ENCODE measurements at places on chromosomes 13 and 19.

DNA sequence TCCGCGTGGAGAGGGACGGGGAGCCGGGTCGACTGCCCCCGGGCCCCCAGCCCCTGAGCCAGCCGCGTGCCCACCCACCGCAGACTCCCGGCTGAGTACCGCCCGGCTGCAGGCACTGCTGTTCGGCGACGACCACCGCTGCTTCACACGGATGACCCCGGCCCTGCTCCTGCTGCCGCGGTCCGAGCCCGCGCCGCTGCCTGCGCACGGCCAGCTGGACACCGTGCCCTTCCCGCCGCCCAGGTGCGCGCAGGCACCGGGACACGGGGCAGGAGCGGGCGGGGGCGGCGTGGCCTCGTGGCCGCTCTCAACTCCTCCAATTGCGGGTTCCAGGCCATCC, 1.6 kb downstream of the AMH start:
- DNase-seq: no peak

GRCh38 chr13:45565331-45565730, 50.2 kb downstream of the ERICH6B start:
- no peak for DNase-seq

- no peak for DNase-seq
Measured at GRCh38 chr19:28485292-28485691, 727.7 kb downstream of the UQCRFS1 start.

DNA sequence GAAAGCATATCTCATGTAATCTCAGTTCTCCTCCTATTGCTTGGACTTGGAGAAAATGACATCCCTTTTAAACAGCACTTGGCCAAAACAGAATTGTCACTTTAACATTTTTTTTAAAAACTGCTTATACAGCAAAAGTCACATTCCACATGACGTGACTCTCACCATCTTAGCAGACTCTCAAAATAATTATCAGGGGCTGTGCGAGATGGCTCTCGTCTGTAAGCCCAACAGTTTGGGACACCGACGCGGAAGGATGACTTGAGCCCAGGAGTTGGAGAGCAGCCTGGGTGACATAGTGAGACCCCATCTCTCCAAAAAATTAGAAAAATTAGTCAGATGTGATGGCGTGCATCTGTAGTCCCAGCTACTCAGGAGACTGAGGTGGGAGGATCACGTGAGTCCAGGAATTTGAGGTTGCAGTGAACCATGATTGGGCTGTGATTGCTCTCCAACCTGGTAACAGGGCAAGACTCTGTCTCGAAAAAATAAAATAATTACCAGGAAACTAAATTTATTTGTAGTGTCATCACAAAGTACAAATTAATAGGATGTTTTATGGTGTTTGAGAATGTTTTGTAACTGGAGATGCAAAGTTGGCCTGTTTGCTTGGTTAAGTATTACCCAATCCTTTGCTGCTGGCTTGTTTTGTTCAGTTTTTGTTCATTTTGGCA, 8.8 kb downstream of the SAFB start:
- peak; percentile 32 for DNase-seq

GRCh38 chr19:23436318-23436717, 41.0 kb upstream of the ZNF91 start:
- no peak for DNase-seq

- peak; percentile 27 for DNase-seq
Measured at GRCh38 chr13:101242720-101243119, 173.6 kb downstream of the NALCN start.

DNA sequence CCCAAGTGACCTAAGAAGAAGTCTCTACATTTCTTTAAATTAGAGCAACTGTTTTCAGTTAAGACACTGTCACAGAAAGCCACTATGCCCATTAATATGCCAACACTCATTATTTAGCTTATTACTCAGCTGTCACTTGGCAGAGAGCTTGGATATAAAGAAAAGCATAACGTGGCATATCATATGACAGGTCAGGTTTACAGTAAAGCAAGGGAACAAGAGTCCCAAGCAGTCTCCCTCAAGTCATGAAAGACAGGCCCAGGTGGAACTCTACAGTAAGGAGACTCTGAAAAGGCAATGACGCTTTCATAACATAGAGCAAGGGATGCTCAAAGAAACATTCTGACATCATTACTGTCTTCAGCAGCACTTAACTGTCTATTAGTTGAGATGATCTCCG, 6.3 kb downstream of the LHFPL6 start:
- DNase-seq: no peak

- peak; percentile 11 for DNase-seq
Measured at GRCh38 chr13:89687066-89687465, 1660.4 kb upstream of the MIR17HG start.

DNA sequence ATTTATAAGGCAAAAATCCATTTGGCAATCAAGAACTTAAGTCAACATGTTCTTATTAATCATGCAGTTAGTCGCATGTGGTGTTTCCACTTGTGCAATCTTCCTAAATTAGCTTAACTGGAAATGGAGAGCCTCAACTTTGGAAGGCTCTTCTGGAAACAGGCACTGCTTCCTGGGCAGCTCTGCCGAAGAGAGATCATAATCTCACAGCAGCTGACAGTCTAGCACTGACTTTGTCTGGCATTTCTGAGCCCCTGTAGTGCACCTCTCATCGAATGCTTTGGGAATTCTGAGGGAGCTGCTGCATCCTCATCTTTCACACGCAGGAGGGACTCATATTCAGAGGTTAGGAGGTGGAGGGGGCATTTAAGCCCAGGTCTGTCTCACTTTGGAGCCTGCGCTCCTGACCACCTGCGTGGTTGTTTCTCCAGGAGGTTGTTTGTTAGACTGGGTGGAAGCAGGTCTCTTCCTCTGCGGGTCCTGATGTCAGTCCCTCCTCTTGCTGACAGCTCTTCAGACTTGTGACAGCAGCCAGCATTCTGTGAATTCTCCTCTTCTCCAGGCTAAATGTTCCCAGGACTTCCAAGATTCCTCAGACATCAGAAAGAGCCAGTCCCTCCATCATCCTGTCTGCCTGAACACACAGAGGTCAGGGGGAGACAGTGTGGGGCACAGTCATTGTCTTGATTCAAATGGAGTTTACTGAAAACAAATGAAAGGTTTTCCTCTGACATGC, 100.4 kb upstream of the GJB6 start:
- no peak for DNase-seq

DNA sequence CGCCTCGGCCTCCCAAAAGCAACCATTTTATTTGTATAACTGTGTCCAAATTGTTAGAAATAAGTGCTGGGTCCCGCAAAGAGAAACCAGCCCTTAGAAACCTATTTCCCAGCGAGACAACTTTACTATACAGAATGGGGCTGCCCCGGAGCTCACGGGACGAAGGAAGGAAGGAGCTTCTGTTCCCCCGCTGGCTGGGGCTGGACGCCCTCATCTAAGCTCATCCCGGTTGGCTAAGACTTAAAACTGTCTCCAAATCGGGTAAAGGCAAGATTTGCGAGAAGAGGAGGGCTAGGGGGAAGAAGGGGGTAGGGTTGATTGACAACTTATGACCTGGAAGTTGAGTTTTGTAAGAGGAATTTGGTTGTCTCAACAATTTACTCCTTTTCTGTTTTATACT, 12.3 kb upstream of the BSG start:
- no peak for DNase-seq

GRCh38 chr19:54653181-54653809, 9.5 kb upstream of the LILRB4 start:
- peak; percentile 33 for DNase-seq

DNA sequence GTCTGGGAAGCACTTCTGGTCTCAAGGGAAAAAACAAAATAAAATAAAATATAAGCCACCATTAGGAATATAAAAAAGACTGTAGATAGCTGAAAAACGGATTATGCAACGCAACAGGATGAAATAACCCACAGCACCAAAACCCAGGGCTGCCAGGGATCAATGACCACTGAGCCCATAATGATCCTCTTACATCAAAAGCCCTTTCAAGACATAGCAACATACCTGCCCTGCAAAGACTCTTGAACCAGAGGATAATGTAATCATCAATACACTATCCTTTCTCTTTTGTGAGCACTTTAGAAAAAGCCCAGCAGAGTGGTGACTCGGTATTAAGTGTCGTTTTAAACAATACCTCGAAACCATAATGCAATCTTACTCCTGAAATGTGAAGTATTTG, 235.0 kb upstream of the SOX21 start:
- DNase-seq: no peak

GRCh38 chr13:26531742-26532141, 25.7 kb upstream of the WASF3 start:
- DNase-seq: no peak

DNA sequence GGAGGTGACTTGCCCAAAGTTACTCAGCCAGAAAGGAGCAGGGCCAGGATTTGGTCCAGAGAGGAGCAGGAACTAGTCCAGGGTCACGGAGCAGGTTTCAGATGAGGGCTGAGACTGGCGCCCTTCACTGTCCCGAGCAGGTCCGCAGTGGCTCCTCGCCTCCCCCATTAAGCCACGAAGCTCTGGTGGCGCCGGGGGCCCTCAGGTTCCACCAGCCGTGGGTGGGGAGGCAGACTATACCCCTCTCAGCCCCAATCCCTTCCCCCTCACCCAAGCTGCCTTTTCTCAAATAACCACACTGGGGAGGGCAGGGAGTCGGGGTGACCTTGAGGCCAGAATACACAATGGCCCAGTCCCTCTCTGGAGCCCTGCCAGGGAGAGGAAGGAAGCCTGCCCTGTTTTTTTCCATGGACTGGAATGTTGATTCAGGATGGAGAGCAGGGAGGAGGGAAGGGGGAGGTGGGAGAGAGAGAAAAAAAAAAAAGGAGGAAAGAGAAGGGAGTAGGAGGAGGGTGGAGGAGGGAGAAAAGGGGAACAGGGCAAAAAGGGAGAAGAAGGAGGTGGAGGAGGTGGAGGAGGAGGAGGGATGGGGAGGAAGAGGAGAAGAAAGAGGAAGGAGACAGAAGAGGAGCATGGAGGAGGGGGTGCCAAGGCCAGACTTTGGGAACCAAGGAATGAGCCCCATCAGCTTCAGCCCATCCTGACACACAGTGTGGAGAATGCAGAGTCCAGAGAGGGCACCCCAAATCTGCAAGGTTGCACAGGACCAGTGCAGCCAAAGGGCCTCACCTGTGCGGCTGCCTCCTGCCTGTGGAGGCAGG, 19.7 kb downstream of the CEACAM16 start:
- peak; percentile 14 for DNase-seq

GRCh38 chr13:93547886-93548285, 321.3 kb downstream of the GPC6 start:
- DNase-seq: no peak

- peak; percentile 49 for DNase-seq
Measured at GRCh38 chr19:38004186-38004520, 97.1 kb downstream of the SIPA1L3 start.

DNA sequence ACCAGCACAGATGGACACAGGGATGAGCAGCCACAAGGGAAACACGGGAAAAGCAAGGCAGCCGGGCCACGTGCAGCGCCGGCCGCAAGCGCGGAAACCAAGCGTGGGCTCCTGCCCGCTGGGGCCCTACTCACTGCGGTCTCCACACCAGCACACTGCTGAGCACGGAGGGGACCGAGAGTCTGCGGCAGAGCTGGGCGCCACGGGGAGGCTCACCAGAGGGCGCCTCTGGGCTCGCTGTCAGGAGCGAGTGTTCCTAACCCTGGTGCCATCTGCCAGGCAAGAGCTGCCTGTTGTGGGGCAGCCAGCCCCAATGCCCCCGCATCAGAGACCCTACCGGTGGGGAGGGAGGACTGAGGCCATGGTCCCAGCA, 26.5 kb downstream of the MPND start:
- no peak for DNase-seq

DNA sequence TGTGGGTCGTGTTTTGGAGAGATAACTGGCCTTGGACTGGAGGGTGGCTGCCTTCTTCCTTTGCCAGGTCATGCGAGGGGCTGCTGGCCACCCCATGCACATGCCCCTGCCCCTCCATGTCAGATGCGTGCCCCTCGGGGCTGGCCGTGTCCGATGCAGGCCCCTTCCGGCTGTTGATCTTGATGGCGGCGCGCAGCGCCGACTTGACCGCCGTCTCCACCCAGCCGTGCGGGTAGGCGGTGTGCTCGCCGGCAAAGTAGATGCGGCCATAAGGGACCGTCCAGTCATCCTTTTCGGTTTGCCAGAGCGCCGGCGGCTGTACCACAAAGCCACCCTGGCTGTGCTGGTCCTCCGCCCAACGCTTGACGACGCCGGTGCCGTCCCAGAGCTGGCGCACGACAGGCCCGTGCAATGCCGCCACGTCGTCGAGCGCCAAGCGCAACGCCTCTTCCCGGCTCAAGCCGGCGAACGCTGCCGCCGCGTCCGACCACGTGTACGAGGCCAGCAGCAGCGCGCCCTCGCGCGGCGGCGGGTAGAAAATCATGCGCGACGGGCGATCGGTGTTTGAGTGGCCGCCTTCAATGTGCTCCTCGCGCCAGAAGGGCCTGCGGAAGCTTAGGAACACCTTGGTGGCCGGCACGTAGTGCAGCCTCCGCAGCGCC, 6.9 kb downstream of the IL4I1 start:
- peak; percentile 72 for DNase-seq

DNA sequence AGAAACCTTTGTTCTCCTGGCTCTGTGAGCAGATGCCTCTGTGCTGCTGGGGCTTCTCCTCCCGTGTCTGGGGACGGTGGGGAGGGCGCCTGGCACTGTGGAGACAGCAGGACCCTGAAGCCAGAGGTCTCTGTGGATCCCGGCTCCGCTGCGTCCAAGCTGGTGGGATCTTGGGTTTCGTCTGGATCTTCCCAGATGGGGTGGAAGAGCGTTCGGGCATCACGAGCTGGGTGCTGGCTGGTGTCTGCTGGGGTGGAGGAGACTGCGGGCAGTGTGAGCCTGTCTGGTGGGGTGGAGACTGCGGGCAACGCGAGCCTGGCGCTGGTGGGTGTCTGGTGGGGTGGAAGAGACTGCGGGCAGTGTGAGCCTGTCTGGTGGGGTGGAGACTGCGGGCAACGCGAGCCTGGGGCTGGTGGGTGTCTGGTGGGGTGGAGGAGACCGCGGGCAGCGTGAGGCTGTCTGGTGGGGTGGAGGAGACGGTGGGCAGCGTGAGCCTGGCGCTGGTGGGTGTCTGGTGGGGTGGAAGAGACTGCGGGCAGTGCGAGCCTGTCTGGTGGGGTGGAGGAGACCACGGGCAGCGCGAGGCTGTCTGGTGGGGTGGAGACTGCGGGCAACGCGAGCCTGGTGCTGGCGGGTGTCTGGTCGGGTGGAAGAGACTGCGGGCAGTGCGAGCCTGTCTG, 5.6 kb downstream of the TEX29 start:
- DNase-seq: no peak

- peak; percentile 23 for DNase-seq
Measured at GRCh38 chr13:35699825-35700510, 223.5 kb upstream of the MAB21L1 start.

GRCh38 chr19:4373601-4374497, 26.5 kb downstream of the SH3GL1 start:
- no peak for DNase-seq

- no peak for DNase-seq
Measured at GRCh38 chr13:77437267-77437666, 98.2 kb upstream of the SCEL start.

- DNase-seq: no peak
Measured at GRCh38 chr19:42309686-42310085, 3.4 kb upstream of the TMEM145 start.

DNA sequence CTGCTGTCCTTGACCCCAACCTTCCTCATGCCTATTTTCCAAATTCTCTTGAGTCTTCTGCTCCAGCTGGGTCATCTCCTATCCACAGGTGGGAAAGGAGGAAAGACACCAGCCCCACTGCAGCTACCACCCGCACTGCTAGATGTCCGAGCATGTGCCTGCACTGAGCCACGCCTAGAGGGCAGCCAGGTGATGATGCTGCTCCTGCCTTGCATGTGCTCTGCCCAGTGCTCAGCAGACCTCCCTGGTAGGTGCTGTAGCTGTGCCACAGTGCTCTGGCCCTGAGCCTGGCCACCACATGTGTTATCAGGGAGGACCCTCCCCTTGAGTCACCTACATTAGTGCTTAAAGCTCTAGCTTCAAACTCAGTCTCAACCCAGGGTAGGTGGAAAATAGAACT, 6.9 kb upstream of the CYSLTR2 start:
- no peak for DNase-seq

GRCh38 chr19:56134654-56134921, 6.5 kb upstream of the ZNF444 start:
- no peak for DNase-seq
